ENCODE measurements at places on chromosomes 6 and 20.

- DNase-seq, result no peak
Observed at GRCh38 chr6:150186129-150186898, 43.5 kb downstream of the PPP1R14C start.

DNA sequence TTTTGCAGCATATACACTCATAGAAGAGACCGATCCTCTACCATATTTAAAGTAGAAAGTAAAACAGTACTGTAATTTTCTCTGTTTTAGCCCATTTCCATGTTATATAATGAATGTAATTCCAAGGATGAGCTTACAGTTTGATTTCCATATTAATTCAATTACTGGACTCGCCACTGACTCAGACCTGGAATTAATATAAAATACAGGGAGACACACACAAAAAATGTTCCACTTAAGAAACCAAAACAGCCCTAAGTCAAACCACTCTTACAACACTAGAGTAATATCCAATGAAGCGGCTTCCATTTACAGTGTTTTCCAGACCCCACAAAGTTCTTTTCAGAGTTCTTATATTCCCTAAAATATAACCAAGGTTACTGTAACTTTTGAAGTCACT lies 110.6 kb downstream of the BACH2 start:
- DNase-seq, result no peak

DNA sequence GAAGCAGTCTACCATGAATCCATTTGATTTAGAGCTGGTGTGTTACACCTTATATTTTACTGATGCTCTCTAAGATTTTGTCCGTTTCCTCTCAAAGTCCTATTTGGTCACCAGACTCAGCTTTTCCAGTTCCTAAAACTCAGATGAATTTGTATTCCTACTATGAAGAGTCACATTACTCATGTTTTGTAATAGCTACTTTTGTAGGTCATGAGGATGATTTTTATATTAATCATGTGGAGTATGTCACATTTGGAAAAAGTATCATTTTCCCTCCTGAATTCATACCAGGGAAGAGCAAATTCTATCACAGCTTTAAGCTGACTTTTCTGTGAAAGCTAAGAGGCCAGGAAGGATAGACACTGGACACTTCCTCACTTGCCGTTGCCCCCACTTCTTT lies 140.6 kb upstream of the SCGN start:
- DNase-seq, result no peak

DNA sequence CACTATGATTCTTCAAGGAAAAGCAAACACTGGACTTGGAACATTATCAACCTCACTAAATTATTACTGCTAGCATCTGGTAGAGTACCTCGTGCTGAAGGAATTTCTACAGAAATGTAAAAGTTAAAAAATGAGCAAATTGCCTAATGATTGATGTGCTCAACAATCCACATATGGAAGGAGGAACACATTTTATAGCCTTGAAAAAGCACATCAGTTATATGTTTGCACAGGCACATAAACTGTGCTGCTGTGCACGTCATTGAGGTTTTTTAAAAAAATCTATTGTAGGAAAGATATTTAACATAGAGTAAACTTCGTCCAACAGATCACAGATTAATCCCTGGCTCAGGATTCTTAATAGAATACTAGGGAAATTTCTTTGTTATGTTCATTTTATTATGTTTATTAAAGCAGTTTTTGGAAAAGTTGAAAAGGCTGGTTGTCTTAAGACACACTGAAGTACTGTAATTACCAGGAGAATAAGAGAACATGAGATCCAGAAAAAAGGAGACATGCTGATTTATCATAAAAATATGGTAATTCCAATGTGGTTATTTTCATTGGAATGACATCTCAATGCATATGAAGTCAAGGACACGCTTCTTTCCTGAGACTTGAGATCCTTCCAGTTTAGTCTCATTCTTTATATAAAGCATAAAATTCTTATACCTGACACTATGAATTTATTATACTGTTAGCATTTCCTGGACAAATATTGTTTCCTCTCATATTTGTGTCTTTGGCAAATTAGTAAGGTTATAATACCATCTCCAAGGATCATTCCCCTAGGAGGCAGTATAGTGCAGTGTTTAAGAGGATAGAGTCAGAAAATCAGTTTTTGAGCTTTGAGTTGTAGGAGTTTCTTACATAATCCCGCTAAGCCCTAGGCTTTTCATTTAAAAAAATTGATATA lies 511.1 kb downstream of the TENT5A start:
- DNase-seq, result no peak

GRCh38 chr20:49909499-49910339 lies 5.6 kb downstream of the SPATA2 start:
- no peak for DNase-seq

GRCh38 chr20:62321521-62321948 lies 18.7 kb downstream of the ADRM1 start:
- DNase-seq, result no peak

DNA sequence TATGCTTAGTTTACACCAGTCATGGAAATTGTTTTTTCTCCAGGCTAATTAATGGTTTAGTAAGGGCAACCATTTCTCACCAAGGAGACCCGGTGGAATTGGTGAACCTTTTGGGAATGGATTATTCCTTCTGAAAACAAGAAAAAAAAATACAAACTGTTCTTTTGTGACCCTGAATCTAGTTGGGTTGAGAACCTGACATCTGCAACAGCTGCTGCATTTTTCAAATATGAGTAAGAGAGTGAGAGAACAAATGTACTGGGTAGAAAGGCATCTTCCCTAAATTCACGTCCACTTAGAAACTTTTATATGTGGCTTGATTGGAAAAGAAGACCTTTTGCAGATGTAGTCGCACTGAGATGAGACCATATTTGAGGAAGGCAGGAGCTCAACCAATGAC lies 553.4 kb upstream of the EPHA7 start:
- DNase-seq, result no peak

DNA sequence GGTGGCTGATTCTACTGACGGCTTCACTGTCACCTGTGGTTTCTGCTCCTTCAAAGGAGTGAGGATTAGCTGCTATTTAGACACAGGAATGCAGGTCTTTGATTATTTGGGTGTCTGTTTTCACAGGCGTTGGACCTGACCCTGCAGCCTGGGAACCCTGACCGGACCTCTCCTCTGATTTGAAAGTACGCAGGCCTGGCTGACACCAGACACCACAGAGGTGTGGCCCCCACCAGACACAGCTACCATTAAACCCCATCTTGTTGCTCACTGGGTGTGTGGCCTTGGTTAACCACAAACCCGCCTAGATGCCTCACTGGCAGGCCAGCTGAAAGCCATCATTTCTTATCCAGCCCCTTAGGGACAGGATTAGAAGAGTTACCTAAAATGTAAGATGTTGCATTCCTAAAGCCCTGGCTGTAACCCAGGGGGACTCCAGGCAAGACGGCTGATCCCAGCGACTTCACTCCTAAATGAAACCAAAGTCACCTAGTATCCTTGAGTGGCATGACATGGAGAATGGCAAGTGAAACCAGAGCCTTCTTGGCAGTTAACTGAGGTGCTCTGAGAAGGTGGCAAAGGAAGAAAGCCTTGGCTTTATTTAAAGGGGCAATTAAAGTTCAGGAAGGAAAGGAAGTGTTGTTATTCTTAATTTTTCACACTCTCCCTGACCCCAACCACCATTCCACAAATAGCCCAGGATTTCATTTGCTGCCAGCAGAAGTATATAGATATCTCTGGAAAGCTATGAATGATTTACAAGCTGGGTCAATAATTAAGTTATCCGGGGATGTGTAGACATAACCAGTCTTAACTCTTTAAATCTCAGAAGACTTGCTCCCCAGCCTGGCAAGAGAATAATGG lies 169.9 kb downstream of the QRSL1 start:
- no peak for DNase-seq

DNA sequence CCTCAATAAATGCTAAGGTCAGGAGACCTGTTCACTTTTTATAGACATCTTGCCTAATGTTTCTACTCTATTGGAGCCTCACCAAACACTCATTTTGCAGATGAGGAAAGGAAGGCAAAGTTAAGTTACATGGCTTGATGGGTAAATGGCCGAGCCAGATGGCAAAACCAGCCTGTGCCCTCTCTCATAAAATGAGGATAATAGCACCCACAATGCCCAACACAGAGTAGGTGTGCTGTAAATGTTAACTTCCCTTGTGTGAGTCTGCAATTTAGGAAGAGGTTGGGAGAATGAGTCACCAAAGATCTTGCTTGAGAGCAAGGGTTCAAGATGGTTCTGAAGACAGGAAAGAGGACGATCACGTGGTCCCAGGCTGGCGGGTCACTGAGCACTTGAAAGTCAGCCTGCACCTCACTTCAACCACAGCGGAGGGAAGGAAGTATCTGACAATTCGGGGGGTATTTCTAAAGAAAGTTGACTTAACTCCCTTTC lies 3.3 kb downstream of the KCNK5 start:
- DNase-seq, result no peak

DNA sequence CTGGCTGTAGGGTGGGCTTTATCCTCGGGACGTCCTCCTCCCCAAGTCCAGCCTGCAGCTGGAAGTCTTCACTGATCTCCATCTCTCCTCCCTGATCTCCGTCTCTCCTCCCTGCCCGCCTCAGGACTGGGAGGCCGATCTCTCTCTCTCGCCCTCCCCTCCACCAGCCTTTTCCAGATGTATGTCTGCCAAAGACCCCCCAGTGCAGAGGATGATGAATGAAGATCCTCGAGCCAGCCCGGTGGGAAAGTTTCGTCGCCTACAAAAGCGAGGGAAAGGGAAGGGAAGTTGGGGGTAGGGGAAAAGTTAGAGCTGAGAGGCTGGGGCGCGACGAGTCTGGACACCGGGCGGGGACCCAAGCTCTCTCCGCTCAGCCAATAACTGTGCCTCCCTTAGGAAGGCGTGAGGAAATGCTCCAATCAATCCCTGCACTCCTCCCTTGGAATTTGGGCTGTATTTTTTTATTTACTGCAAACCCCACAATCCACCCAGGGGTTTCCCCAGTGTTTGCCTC lies 595 bp upstream of the SRF start:
- no peak for DNase-seq
